A549 treated with ZK216348 at 1 μM for 4 hours (cell line): ENCODE measurements at places on chromosomes 12 and 14. TPM values are rescaled to one million over a fixed set of nuclear protein-coding genes. Genes with fewer than 3 reads are reported as not detected.

The KRT7 gene
- total RNA-seq = 3,669 to 5,808 TPM (median 4,897 TPM) in 5 replicates

The KRT8 gene
- 3,219 to 4,452 TPM (median 4,030 TPM) in 5 replicates for total RNA-seq

The WSCD2 gene
- not detected in 5 replicates for total RNA-seq

The CHGA gene
- total RNA-seq = 0.93 to 2.2 TPM (median 1.5 TPM) in 5 replicates

The PPP2R5C gene
- total RNA-seq = 53.5 to 81.0 TPM (median 70.5 TPM) in 5 replicates

The ETV6 gene
- 3.7 to 4.4 TPM (median 4.2 TPM) in 5 replicates for total RNA-seq

The BICDL1 gene
- 2.5 to 4.7 TPM (median 4.5 TPM) in 5 replicates for total RNA-seq

The FGF6 gene
- total RNA-seq = not detected in 5 replicates

The SLC6A12 gene
- total RNA-seq = 0.50 to 1.5 TPM (median 0.55 TPM) in 5 replicates

The MMP19 gene
- total RNA-seq = 0.14 to 0.61 TPM (median 0.28 TPM) in 5 replicates

The DENND5B gene
- total RNA-seq = 9.6 to 17.3 TPM (median 15.4 TPM) in 5 replicates

The KCNH3 gene
- total RNA-seq = 1.5 to 2.8 TPM (median 2.6 TPM) in 5 replicates

The SMOC1 gene
- 15.9 to 25.5 TPM (median 19.2 TPM) in 5 replicates for total RNA-seq

The MYBPC1 gene
- not detected in 5 replicates for total RNA-seq

The KRT75 gene
- 0.12 to 0.20 TPM (median 0.16 TPM) in 4 of 5 replicates, not detected in the other for total RNA-seq

The TEX52 gene
- not detected in 5 replicates for total RNA-seq

The OR8S1 gene
- not detected in 5 replicates for total RNA-seq

The ZBTB1 gene
- 18.3 to 23.8 TPM (median 20.7 TPM) in 5 replicates for total RNA-seq

The DNAH10 gene
- 0.06 to 0.15 TPM (median 0.13 TPM) in 5 replicates for total RNA-seq

The ART4 gene
- not detected in 5 replicates for total RNA-seq

The CCDC184 gene
- 2.1 to 3.8 TPM (median 3.6 TPM) in 5 replicates for total RNA-seq

The CLEC2A gene
- not detected in 5 replicates for total RNA-seq

The SOAT2 gene
- total RNA-seq = 0.14 to 0.75 TPM (median 0.23 TPM) in 5 replicates

The LRTM2 gene
- not detected in 5 replicates for total RNA-seq

The CMA1 gene
- total RNA-seq = not detected in 5 replicates

The CD163 gene
- not detected in 5 replicates for total RNA-seq

The GLI1 gene
- total RNA-seq = 3.9 to 8.8 TPM (median 7.3 TPM) in 5 replicates

The ZDHHC22 gene
- total RNA-seq = 0.13 to 0.20 TPM (median 0.20 TPM) in 5 replicates

The RNU4-1 gene
- not detected in 5 replicates for total RNA-seq

The ABCD4 gene
- 23.6 to 39.5 TPM (median 33.9 TPM) in 5 replicates for total RNA-seq

The GDF3 gene
- total RNA-seq = not detected in 5 replicates

The PPP2R5E gene
- total RNA-seq = 16.5 to 30.0 TPM (median 25.4 TPM) in 5 replicates

The TPPP2 gene
- total RNA-seq = not detected in 5 replicates

The FAM90A1 gene
- total RNA-seq = 0.10 to 0.24 TPM (median 0.12 TPM) in 3 of 5 replicates, not detected in the others

The GLTP gene
- 17.9 to 22.8 TPM (median 21.2 TPM) in 5 replicates for total RNA-seq

The LPAR5 gene
- total RNA-seq = 0.42 to 1.1 TPM (median 0.76 TPM) in 5 replicates

The PLCZ1 gene
- total RNA-seq = not detected in 5 replicates

The PAPOLA gene
- 60.0 to 100 TPM (median 90.9 TPM) in 5 replicates for total RNA-seq

The PLEKHD1 gene
- 0.05 TPM in 2 of 5 replicates, not detected in the others for total RNA-seq

The CLMN gene
- 4.2 to 6.5 TPM (median 4.3 TPM) in 5 replicates for total RNA-seq

The AHNAK2 gene
- 200 to 233 TPM (median 225 TPM) in 5 replicates for total RNA-seq

The TAS2R7 gene
- total RNA-seq = not detected in 5 replicates

The EML5 gene
- total RNA-seq = 0.45 to 1.5 TPM (median 0.55 TPM) in 5 replicates

The LRP1-AS gene
- not detected in 5 replicates for total RNA-seq

The COCH gene
- 21.0 to 34.9 TPM (median 24.5 TPM) in 5 replicates for total RNA-seq

The GLIPR1 gene
- total RNA-seq = 23.6 to 31.6 TPM (median 30.9 TPM) in 5 replicates

The IGFBP6 gene
- total RNA-seq = 122 to 254 TPM (median 227 TPM) in 5 replicates

The USP44 gene
- 0.07 to 0.34 TPM (median 0.12 TPM) in 4 of 5 replicates, not detected in the other for total RNA-seq

The CPM gene
- total RNA-seq = 4.9 to 10.1 TPM (median 6.1 TPM) in 5 replicates

The PLEK2 gene
- 18.2 to 25.9 TPM (median 20.9 TPM) in 5 replicates for total RNA-seq

The PTCSC3 gene
- total RNA-seq = not detected in 5 replicates

The PROX2 gene
- total RNA-seq = not detected in 5 replicates
